ENCODE measurements at places on chromosomes 7 and 10.

- DNase-seq: no peak
Measured at GRCh38 chr10:5142199-5142598, 42.8 kb downstream of the AKR1C8 start.

GRCh38 chr7:94567396-94567795 lies 57.8 kb downstream of the CASD1 start:
- DNase-seq: no peak

- DNase-seq: no peak
Measured at GRCh38 chr7:102050864-102051460, 233.5 kb downstream of the CUX1 start.

- no peak for DNase-seq
Measured at GRCh38 chr7:117143580-117143979, 179.3 kb downstream of the WNT2 start.

- no peak for DNase-seq
Measured at GRCh38 chr7:90631502-90631901, 35.4 kb downstream of the CDK14 start.

GRCh38 chr7:126727930-126728391 lies 524.8 kb downstream of the GRM8 start:
- no peak for DNase-seq

DNA sequence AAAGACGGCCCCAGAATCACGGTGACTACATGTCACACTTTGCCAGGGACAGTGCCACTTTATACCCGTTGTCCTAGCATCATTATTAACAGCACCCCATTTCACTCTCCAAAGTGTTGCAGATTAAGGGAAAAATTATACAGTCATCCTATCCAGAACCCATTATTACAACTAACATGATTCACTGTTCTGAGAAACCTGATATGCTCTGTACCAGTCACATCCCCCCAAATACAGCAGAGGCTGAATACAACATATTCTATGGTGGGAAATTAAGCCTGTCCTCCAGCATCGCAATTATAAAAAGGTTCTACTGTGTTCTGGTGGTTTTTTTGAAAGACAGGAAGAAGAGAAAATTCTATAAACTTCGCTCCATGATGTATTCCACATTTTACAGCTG lies 162.1 kb downstream of the JAZF1 start:
- DNase-seq: no peak

DNA sequence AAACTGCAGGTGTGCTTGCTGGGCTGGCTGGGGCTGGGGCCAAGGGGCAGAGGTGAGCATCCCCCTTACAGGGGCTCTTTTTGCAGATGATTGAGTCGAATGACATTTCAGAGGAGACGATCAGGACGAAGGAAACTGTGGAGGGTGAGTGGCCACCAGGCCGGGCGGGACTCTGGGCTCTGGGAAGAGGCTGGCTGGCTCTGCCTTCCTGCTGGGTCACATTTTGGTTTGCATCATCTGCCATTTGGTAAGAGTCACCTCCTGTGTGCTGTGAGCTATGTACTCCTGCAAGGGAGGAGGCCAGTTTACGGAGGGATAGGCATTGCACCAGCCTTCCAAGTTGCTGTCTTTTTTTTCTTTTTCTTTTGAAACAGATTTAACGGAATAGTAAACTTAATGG lies 73.0 kb upstream of the GTF2IRD1 start:
- no peak for DNase-seq

DNA sequence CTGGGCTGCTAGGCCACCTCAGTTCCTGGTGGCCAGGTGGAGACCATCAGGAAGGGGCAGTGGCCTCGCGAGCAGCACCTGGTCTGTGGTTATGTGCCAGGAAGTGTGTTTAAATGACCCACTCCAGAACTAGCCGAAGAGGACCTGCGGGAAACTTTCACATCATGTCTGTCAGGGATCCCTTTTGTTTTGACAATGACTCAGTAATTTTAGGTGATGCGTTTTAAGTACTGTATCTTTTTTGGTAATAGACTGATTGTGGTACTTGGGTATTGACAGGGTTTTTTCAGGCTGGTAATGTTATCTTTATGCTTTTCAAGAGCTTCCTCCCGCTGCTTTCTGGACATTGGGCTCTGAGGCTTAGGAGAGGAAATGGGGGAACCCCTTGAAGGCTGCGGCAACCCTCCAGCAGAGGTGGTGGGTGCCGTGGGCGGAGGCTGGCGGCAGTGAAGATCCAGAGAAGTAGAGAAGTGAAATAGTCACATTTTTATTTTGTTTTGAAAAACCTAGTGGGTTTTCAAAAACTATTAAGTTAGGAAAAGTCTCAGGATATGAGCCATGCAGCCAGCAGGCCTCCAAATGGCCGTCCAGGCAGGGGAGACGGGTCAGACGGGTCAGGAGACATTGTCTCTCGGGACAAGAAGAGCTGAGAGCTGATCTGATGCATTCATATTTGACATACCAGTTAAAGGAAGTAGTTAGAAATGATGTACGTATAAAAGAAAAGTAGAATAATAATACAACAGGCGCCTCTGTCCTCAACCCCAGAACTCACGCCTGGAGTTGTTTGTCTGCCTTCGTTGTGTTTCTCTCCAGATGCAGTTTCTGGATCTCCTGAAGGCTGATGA lies 27.7 kb downstream of the PPP2R2D start:
- no peak for DNase-seq

GRCh38 chr7:77765481-77765880 lies 32.8 kb downstream of the TMEM60 start:
- no peak for DNase-seq

DNA sequence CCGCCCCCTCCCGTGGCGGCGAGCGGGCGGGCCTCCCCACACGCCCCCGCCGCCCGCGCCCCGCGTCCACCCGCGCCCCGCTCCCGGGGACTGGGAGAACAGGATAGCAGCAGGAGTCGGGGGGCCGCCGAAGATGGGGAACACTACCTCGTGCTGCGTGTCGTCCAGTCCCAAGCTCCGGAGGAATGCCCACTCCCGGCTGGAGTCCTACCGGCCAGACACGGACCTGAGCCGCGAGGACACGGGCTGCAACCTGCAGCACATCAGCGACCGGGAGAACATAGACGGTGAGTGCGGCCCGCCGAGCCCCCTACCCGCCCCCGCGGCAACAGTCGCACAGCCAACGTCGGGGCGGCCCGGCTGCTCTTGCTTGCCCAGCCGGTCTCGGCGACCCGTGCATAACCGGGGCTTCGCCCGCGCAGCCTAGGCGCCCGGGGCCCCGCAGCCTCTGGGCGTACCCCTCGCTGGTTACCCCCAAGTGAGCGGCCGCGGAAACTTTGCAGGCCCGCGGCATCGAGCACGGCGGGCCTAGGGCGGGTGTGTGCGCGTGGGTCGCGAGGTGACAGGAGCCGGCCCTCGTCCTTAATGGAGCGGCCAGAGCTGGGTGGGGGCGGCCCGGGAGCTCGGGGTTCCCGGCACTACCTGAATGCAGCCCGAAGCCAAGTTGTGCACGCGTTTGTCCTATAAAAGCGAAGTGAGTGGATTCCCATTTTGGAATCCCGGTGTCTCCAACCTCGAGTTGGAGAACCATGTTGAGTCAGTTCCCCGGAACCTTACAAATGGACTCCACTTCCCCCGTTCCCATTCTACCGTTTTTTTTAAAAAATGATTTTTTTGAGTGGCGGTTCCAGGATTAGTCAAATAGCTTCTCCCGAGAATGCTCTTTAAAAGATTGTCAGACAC lies 863 bp downstream of the CCNY start:
- no peak for DNase-seq

GRCh38 chr10:4043897-4044665 lies 259.1 kb upstream of the KLF6 start:
- DNase-seq: no peak

DNA sequence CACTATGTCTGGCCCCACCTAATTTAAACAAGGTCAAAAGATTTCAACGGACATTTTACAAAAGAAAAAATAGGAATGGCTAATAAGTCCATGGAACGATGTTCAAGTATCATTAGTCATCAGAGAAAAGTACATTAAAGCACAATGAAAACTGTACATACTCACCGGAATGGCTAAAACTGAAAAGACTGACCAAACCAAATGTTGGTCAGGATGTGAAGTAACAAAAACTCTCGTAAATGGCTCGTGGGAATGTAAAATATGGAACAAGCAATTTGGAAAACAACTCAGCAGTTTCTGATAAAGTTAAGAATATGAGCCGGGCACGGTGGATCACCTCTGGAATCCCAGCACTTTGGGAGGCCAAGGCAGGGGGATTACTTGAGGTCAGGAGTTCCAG lies 65.7 kb upstream of the PARD3 start:
- DNase-seq: no peak

GRCh38 chr7:20417260-20417659 lies 86.6 kb downstream of the ITGB8 start:
- no peak for DNase-seq

DNA sequence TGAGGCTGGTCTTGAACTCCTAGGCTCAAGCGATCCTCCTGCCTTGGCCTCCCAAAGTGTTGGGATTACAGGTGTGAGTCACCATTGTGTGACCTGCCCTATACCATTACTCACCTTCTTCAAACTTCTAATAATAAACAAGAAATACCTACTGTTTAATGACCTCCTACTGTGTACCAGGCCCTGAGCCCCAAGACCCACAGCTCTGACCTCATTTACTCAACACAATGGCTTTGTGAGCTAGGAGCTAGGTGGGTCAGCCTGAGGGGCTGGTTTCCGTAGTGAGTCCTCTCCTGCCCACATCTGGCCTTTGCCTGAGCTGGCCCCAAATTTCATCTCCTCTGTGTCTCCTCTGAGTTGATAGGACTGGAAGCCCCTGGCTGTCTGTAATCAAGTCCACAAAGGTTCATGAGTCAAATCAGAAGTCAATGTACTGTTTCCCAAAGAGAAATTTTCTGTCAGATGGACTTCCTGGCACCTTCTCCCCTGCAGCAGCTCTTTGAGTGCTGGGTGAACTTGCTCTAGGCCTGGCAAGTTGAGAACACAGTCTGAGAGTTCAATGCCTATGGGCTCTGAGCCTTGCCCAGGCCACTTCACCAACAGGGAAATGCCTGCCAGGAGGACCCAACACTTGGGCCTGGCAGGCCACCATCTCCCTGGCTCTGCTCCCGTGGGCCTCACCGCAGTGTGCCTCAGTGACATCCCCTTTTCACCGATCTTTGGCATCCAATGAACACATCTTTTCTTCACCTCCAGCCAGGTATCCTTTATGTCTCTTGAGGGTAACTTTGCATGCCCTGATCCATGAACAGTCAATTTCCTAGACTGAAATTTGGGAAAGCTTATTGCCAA lies 24.0 kb downstream of the NEURL1 start:
- DNase-seq: no peak

GRCh38 chr10:20059084-20059835 lies 243.0 kb downstream of the PLXDC2 start:
- DNase-seq: no peak

GRCh38 chr10:58806970-58807628 lies 294.4 kb downstream of the BICC1 start:
- DNase-seq: no peak

- DNase-seq: no peak
Measured at GRCh38 chr10:121248266-121248665, 350.0 kb downstream of the FGFR2 start.

DNA sequence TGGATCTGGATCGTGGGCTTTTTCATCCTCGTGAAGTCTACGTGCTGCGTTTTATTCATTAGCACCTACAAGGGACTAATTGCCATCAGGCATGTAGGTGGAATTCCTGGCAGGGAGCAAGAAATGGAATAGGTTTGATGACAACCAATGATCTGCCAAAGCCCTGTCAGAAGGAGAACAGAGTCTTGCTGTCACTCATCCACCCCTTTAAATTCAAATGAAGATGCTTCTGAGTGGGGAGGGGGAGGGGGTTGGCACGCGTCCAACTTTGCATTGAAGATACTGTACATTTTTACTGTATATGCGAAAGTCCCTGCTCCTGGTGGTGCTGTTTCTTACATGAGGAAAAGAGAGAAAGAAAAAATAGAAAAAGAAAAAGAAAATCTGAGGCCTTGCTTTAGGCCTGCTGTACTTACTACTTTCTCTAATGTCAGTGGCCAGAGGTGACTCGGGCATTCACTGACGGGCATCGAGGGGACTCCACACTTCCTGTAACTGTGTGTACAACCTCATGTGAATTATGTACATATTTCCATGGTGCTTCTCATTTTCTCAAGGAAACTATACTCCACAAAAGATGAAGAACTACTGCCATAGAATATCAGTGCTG lies 569.1 kb downstream of the INHBA start:
- no peak for DNase-seq

DNA sequence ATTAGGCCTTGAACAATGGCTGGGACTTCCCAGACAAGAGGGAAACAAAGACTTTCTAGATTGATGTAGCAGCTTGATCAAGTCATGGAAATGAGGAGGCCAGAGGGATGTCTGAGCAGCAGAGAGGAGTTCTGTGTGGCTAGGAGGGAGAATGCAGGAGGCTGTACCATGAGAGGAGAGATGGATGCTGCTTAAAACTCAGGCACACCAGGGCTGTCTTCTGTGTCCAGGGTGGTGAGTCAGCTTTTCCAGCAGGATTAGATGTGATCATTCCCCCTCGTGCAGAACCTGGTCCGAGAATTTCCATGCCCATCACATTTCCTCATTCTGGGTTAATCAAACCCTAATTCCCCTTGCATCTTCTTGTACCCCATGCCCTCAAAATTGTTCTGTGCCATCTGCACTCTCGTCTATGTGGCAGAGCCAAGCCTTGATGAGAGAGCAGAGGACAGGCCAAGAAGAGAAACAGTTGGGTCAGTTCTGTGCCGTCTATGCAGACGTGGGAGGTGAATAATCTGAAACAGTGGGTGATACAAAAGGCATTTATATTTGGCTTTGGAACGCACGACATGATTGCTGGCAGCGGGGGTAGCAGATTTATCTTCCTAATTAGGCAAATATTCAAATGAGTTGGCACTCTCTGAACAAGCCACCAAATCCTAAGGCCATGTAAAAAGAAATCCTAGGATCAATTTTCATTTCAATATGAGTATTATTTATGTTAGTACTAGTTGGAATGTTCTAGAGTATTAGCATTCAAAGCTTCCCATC lies 160.7 kb downstream of the TMEM178B start:
- DNase-seq: no peak

DNA sequence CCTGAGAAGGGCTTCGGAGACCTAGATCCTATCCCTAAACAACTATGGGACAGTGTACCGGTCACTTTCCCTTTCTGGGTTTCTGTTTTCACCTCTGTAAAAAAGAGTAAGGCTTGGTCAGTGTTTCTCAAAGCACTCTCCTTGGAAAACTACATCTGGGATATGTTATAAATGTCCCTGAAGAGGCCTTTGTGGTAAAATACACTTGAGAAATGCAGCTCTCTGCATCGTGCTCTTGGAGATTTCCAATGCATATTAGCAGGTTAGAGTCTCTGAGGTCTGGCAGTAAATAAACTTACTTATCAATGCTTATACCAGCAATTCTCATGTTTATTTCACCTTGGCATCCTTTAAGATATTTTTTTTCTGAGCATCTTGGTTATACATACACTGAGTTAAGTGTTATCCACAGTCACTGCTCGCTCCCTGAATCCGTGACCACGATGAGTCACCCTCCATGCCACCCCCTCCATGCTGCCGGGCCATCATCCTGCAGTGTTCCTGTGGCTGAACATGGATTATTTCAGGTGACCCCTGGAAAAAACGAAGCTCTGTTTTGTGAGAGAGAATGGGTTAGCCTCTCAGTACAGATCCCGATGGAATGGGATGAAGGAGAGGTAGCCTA lies 3.3 kb upstream of the TBXAS1 start:
- no peak for DNase-seq

GRCh38 chr7:131897790-131898165 lies 341.4 kb upstream of the PODXL start:
- no peak for DNase-seq

GRCh38 chr10:50544857-50545429 lies 78.8 kb downstream of the SGMS1 start:
- no peak for DNase-seq

GRCh38 chr10:70558871-70559810 lies 43.4 kb downstream of the PRF1 start:
- DNase-seq: no peak

- DNase-seq: no peak
Measured at GRCh38 chr10:30759423-30759822, 129.9 kb upstream of the LYZL2 start.

Data from esophagus squamous epithelium (tissue), 5 donors.